ENCODE measurements at places on chromosomes 3 and 15. TPM values are rescaled to one million over a fixed set of nuclear protein-coding genes. Genes with fewer than 3 reads are reported as not detected.

Gene IMPG2
- 0.61 TPM for total RNA-seq

Gene LNP1
- total RNA-seq = 3.2 TPM

Gene CCNL1
- total RNA-seq = 123 TPM

Gene CCR1
- total RNA-seq = not detected

Gene SNX22
- total RNA-seq = 0.76 TPM

Gene FAM227B
- 2.6 TPM for total RNA-seq

Gene APOD
- total RNA-seq = 1.3 TPM

Gene NSUN3
- total RNA-seq = 10.4 TPM

Gene ZNF660
- total RNA-seq = 0.61 TPM

Gene COL6A5
- total RNA-seq = not detected

Gene ELL3
- 4.5 TPM for total RNA-seq

Gene FGD5
- total RNA-seq = 54.0 TPM

Gene TRPC1
- 14.7 TPM for total RNA-seq

Gene C2CD4A
- 4.2 TPM for total RNA-seq

Gene SH2D7
- total RNA-seq = not detected

Gene C3orf80
- not detected for total RNA-seq

Gene AQP9
- total RNA-seq = not detected

Gene THBS1
- 6,779 TPM for total RNA-seq

Gene PPARG
- total RNA-seq = 0.76 TPM

Gene CFAP100
- not detected for total RNA-seq

Gene CPNE9
- total RNA-seq = not detected

Gene ZNF860
- 0.61 TPM for total RNA-seq

Gene EIF5A2
- 3.6 TPM for total RNA-seq

Gene MASP1
- total RNA-seq = 0.91 TPM

Gene PRSS50
- total RNA-seq = not detected

Gene PRTG
- 2.9 TPM for total RNA-seq

Gene CORO2B
- 0.32 TPM for total RNA-seq

Gene UBA3
- total RNA-seq = 79.6 TPM

Gene BCL2A1
- total RNA-seq = 2.3 TPM

Gene MAP1A
- 0.65 TPM for total RNA-seq

Gene ARL14
- total RNA-seq = not detected
